ENCODE measurements at places on chromosomes 2 and 18. TPM values are rescaled to one million over a fixed set of nuclear protein-coding genes. Genes with fewer than 3 reads are reported as not detected.

- H3K4me1 ChIP-seq: no peaks in the 10 kb centered on the region
- no peaks in the 10 kb centered on the region for H3K36me3 ChIP-seq
- no peak for DNase-seq
These were observed 70.4 kb upstream of the DTNA start for GRCh38 chr18:34639687-34640086.

- no peak overlapping the region for H3K4me3 ChIP-seq
- H3K36me3 ChIP-seq: no peaks in the 10 kb centered on the region
- no peak overlapping the region for H3K27ac ChIP-seq
These were observed 12.8 kb upstream of the TMEM237 start for GRCh38 chr2:201656102-201656501.

DNA sequence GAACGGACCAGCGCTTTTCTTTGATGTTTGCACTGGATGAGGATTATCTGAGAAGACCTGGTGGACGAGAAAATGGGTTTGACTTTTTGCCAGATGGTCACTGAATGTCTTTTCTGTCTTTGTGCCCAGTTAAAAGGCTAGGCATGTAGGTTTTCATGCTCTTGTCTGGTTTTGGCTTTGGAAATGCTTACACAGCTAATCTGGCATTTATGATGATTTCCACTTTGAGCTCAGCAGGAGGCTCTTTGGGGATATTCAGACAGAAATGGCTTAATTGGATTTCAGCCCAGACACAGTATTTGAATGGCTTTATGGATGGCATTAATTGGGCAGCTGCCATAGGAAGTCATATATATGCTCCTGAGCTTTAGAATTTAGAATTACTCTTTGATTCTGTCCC is 59.6 kb downstream of the NCK2 start:
- H3K27ac ChIP-seq: peak overlapping the region; percentile 84
- H3K36me3 ChIP-seq: no peaks in the 10 kb centered on the region
- no peaks in the 10 kb centered on the region for H3K27me3 ChIP-seq
- H3K4me3 ChIP-seq: no peak overlapping the region
- peaks cover 84% of the 10 kb centered on the region for H3K4me1 ChIP-seq
- no peak for DNase-seq

DNA sequence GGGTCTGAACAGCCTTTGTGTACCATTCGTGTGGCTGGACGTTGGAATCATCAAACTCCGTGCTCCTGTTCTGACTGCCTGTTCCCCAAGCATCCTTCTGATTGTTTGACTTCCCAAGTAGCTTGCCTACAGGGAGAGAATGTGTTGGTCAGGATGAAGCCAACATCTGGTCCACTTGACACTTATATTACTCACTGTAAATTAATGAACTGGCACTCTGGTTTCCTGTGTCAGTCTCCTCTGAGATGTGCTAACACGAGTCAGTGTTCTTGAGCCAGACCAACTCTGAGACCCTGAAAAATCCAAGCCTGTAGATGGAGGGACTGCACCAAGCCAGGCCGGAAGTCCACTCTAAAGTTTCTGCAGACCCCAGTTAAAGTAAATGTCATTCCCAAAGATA is 440.9 kb downstream of the ZNF516 start:
- no peak overlapping the region for H3K27ac ChIP-seq
- H3K27me3 ChIP-seq: no peaks in the 10 kb centered on the region
- no peak overlapping the region for H3K4me3 ChIP-seq

- H3K36me3 ChIP-seq: no peaks in the 10 kb centered on the region
- H3K27ac ChIP-seq: no peak overlapping the region
- no peak for DNase-seq
These were observed 18.4 kb downstream of the GRP start for GRCh38 chr18:59238385-59238784.

DNA sequence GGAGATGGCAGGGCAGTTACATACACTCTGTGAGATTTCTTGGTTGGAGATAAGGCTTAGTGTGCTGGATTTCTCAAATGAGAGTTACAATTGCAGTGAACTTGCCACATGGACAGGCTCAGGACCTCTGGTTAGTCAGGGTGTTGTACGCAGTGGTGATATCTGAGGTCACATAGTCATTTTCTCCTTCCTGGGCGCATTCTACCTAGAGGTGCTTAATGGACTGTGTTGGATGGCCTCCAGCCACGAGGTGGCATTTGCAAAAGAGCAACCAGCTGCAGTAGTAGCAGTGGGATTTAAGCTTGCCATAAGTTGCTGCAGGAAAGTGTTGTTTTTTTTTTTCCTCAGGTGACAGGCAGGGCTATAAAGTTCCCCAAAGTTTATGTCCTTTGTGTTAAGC is 173.8 kb upstream of the TMEM200C start:
- no peaks in the 10 kb centered on the region for H3K4me1 ChIP-seq
- no peak overlapping the region for H3K27ac ChIP-seq

- DNase-seq: no peak
- H3K36me3 ChIP-seq: no peaks in the 10 kb centered on the region
- H3K27me3 ChIP-seq: no peaks in the 10 kb centered on the region
- no peaks in the 10 kb centered on the region for H3K4me1 ChIP-seq
- H3K27ac ChIP-seq: no peak overlapping the region
These were observed 291.2 kb downstream of the SRBD1 start for GRCh38 chr2:45319683-45320455.

Gene GPBAR1
- 1.4 TPM for total RNA-seq

Gene NEU4
- total RNA-seq: not detected

Gene NGEF
- total RNA-seq: not detected

DNA sequence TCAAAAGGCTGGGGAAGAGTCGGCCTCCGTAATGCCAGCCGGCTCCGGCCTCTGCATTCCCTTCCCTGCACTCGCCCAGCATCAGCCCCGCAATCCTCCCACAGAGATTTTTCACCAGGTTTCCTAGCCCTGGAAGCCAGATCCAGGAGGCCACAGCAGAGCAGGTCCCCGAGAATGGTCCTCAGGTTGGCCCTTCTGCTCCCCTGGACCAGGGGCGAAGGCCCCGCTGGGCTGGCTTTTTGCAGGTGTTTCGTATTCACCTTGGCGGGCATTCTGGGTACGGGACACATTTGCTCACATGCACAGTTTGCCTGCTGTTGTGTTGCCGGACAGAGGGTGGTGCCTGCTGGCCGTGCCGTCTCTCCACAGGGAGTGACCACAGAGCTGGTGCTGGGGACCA is 309.5 kb downstream of the NDUFA10 start:
- H3K4me3 ChIP-seq: no peak overlapping the region
- H3K4me1 ChIP-seq: no peaks in the 10 kb centered on the region
- H3K36me3 ChIP-seq: no peaks in the 10 kb centered on the region
- H3K27ac ChIP-seq: no peak overlapping the region
- DNase-seq: no peak

DNA sequence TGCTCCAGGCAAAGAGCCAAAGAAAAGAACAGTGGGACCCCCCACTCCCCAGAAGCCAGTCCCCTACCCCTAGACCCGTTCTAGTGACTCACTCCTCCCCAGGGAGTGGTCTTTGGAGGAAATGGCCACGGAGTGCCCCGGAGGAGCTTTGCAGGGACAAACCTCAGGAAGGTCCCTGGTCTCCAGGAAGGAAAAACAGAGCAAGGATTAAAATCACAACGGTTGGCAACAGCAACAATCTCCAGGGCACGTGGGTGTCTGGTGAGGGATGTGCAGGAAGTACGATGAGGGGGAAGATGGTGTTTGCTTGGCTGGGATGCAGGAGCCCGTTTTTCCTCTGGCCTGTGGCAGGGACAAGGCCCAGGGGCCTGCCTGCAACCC is 135.0 kb downstream of the SMAD2 start:
- no peak for DNase-seq
- no peaks in the 10 kb centered on the region for H3K27me3 ChIP-seq
- H3K4me3 ChIP-seq: no peak overlapping the region
- H3K27ac ChIP-seq: no peak overlapping the region

DNA sequence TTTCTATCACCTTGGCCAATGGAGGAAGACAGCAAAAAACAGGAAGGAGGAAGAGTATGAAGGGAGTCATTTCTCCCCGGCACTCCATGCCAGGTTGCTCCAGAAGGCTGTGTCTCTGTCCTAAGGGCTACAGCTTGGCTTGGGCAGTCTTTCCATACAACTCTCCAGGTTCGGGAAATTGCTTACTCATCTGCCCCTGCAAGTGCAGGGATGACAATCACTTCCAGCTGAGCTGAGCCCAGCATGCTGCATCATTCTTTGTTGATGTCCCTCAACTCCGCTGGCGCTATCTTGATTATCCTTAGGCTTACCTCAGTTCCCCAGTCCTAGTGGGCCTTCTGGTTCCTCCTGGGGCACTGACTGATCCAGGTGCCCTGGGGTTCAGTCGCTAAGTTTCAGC is 86.9 kb upstream of the COPS8 start:
- H3K27me3 ChIP-seq: peaks cover 16% of the 10 kb centered on the region
- no peaks in the 10 kb centered on the region for H3K4me1 ChIP-seq
- no peak for DNase-seq
- no peak overlapping the region for H3K4me3 ChIP-seq
- H3K36me3 ChIP-seq: no peaks in the 10 kb centered on the region

Gene MROH2A
- not detected for total RNA-seq

GRCh38 chr2:144041612-144042011 is 478.3 kb downstream of the ZEB2 start:
- no peaks in the 10 kb centered on the region for H3K36me3 ChIP-seq
- H3K27me3 ChIP-seq: no peaks in the 10 kb centered on the region
- no peak for DNase-seq
- H3K4me1 ChIP-seq: no peaks in the 10 kb centered on the region
- no peak overlapping the region for H3K27ac ChIP-seq
- H3K4me3 ChIP-seq: no peak overlapping the region

Gene REG3G
- not detected for total RNA-seq

GRCh38 chr2:169808221-169808620 is 9.6 kb downstream of the SSB start:
- DNase-seq: no peak
- H3K4me3 ChIP-seq: no peak overlapping the region
- H3K27me3 ChIP-seq: no peaks in the 10 kb centered on the region
- peaks cover 11% of the 10 kb centered on the region for H3K4me1 ChIP-seq

DNA sequence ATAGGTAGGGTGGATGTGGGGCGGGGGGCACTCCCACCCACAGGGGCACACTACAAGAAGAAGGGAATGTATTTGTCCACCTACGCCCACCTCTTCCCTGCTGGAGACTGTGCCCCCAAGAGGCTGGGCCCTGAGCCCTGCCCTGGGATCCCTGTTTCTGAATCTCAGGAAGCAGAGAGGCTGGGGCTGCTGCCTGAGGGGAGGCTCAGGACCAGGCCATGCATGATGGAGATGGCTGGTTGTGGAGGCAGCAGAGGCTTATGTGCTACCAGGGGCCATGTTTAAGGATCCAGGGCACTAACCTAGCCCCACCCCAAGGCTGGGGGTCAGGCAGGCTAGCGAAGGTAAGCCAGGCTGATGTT is 81.1 kb upstream of the OTOF start:
- H3K36me3 ChIP-seq: no peaks in the 10 kb centered on the region
- H3K27me3 ChIP-seq: peaks cover 77% of the 10 kb centered on the region
- no peak overlapping the region for H3K27ac ChIP-seq
